Activated CD4-positive, alpha-beta T cell treated with anti-CD3 and anti-CD28 coated beads, Interleukin-10, Interleukin-2, amounts not matched to agents 100 ng/mL and 50 ng/mL, durations not matched to agents 16 hours and 8 hours (primary cell): ENCODE measurements at places on chromosomes 2 and 18.

DNA sequence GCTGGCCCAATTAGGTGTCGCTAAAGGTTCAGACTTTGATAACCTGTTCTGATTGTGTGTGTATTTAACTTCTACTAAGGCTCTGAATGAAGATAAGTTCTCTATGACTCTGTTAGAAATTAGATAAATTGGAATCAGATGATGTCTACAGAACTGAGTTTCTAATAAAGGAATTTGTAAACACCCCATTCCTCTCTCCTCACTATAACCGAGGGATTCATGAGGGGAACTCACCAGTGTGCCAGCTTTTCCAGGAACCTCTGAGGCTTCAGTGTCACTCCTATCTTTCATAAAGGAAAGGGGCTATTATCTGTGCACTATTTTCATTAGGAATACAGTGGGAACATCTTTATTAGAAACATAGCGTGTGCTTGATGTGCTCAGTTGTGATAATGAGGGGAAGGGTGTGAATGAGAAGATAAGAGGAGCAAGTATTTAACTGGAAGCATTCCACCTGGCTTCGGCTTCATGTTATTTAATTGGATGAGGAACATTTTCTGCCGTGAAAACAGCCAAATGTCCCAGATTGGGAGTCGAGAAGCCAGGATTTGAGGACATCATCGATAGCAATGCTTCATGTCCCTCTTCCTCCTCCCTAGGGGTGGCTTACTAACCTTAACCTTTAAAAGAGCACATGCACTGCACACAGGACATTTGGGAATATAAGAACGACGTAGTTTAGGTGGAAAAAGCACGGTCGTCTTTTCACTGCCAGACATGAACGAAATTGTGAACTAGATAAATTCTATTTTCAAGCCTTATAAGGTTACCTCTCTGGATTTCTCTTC is 84.8 kb upstream of the TCF4 start:
- DNase-seq, result no peak

DNA sequence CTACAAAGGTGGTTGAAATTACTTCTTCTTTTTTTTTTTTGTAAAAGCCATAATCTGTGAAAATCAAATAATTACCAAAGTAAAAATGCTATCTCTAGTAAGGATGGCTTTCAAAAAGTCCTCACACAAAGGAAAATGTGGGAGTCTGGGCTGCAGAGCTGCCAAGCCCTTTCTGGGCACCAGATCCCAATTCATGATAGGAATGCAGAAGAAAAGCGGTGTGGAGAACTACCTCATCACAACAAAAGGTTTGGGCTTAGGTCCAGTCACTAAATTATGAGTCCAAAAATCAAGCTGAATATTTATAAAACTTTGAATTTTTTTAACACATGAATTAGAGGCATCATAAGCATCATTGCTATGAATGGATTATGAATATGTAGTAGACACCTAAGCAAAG is 30.8 kb upstream of the EPHA4 start:
- no peak for DNase-seq

GRCh38 chr2:104872866-104873688 is 19.2 kb downstream of the POU3F3 start:
- DNase-seq, result peak; percentile 70

- no peak for DNase-seq
These were observed 353.4 kb downstream of the ALK start for GRCh38 chr2:29567906-29568520.

DNA sequence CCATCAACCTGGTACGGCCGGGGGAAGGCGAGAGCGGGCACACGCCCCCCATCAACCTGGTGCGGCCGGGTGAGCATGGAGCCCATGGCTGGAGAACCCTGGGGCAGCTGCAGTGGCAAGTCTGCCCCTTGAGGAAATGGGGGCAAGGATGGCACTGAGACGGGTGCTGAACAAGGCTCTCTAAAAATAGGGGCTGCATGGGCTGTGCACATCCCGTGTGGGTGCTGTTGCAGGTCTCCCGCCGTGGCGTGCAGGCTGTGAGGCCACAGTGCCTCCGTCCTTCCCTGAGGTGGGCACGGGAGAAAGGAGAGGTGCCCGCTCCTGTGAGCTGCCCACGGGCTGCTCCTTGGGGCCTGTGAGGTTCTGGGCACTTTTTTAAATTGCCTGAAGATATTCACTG is 99.2 kb downstream of the NFATC1 start:
- DNase-seq, result no peak

DNA sequence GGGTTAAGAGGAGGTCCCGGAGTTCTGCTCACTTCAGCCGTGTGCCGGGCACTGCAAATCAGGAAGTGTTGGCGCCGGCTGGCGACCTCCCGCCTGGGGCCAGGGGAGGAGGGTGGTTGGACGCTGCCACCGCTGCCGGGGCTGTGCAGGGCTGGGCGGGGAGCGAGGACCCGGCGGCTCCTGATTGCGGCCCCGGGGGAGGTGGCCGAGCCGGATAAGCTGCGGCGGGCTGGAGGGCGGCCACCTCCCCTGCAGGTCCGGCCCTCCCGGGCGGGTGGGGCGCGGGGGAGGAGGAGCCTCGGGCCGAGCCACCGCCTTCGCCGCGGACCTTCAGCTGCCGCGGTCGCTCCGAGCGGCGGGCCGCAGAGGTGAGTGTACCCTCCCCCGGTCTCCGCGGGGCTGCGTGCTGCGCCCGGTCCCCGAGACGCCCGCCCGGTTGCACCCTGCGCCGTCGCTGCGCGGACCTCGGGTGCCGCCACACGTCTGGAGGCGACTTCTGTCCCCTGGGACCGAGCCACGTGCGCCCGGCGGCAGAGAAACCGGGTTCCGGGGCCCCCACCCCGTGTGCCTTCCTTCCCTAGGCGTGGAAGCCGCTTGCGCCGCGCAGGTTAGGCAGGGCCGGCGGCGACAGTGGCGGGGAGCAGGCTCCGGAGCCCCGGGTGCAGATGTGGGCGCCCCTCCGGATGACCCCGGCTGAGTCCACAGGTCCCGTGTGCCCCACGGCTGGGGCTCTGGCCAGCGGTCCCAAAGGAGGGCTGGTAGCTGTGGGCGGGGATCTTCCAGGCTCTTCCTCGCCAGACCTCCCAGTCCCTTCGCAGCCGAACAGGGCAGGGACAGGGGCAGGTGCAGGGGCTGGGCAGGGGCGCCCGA is at the start of gene STEAP3:
TSS of gene STEAP3 (plus strand) at position 314 of the 870 bp plus-strand sequence. CDS start 7,179 bp downstream, outside the sequence.
- peak; percentile 5 for DNase-seq

GRCh38 chr2:127943186-127943585 is 57.4 kb upstream of the AMMECR1L start:
- DNase-seq, result no peak

DNA sequence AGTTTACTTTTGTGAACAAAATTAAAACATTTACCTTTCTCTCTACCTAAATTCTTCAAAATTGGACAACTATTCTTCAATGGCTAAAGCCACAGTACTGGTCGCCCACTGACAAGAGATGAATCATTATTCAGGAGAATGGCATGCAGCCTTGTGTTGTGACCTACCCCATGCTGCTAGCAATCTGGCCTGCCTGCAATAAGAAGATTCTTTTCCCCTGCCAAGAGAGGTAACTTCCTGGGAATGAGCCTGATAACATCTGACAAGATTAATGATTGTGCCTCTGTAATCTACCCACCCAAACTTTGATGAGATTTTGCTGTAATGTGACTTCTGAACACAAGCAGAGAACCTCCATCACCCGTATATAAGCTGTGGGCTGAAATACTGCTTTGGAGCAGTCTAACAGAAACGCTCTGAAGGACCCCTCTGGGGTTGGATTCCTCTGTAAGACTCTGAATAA is 47.0 kb upstream of the ST3GAL5 start:
- no peak for DNase-seq

DNA sequence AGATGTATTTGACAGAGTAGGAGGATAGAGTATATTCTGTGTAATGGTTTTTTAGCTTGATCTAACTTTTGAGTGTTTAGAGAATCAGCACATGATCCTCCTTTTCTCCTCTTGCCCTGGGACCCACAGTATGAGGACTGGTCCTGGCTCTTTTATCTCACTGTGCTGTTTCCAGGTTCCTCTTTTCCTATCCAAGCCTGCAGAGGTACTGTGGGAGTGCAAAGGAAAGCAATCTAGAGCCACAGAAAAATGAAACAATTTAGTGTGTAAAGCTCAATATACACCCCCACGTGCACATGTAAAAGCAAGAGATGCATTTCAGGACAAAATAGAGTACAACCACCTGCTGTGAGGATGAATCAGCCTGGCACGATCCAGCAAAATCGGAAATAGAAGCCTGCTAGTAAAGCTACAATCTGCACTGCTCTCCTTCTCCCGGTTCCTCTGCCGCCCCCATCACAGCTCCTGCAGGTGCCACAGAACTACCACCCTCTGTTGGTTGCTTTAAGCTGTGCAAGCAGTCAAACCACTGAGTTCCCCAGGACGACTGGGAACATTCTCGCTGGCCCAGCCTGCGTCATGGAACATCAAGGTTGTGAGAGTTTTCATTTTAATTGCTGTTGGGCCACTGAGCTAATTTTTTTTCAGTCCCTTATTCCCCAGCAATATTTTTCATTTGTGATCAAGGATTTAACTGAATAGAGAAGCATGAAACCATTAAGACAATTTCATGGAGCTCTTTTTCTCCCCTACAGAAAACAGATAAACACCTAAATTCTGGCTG is 47.8 kb upstream of the MAPRE3 start:
- DNase-seq, result peak; percentile 48

DNA sequence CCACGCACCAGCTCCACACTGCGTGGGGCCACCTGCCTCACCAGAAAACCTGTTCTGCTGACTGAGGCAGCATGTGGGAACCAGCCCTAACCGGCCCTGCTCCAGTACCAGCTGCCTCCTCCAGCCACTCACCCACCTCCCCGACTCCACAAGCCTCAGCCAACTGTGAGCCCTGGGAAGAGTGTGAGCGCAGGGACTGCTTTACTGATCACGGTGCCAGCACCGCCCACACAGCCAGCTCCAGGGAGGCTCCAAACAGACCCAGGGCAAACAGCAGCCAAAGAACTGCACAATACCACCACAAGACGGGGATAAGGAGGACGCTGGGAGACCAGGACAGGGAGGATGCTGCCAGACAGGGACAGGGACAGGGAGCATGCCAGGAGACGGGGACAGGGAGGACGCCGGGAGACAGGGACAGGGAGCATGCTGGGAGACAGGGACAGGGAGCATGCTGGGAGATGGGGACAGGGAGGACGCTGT is 28.4 kb downstream of the EIPR1 start:
- DNase-seq, result no peak

GRCh38 chr18:52617931-52618330 is 277.9 kb downstream of the DCC start:
- DNase-seq, result no peak

DNA sequence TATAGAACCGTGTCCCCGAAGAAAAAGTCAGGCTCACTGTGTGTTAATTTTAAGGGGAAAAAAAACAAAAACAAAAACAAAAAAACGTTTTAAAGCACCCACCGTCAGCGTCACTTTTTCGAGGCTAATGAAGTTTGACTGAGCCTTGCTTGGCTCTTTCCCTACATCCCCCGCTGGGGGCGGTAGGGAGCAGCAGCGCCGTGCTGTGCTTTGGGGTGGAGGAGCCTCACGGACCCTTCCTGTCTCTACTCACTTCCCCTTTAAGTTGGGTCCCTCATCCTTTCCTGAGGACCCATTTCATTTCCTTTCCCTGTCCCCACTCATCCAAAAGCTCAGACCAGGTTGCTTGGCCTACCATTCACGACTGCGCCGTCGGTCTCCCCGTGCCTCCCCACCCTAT is 82.8 kb upstream of the RPL31 start:
- peak; percentile 32 for DNase-seq
